ENCODE measurements at places on chromosomes 4 and X.

- DNase-seq, result peak; percentile 27
These were observed 46.4 kb downstream of the PRPS1 start for GRCh38 chrX:107674480-107675364.

- no peak for DNase-seq
These were observed 43.9 kb downstream of the ZNF280C start for GRCh38 chrX:130224810-130225209.

- DNase-seq, result no peak
These were observed 283.6 kb downstream of the CFAP299 start for GRCh38 chr4:80619070-80619674.

DNA sequence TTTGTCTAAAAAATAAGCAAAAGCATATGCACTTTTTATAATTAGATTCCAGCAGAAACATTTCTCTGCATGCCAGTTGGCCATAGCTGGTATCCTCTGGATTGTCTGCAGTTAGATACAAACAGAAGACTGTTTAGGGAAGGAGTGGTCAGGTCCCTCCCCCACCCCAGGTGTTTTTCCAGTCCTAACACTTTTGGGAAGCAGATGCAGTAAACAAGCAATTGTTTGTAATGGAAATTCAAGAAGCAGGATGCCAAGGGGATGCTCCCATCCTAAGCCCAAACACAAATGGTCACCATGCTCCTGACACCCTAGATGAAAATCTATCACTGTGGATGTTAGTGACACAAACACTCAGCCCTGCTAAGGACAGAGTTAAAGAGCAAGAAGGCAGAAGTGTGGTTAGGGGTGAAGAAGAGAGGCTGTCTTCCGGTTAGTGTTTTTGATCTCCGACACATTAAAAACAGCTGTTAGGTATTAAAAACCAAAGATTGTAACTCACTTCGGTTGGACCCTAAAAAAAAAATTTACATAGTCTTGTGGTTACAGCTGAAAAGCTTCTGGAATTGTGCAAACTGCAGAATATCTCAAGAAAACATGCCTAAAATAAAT, 7.9 kb downstream of the LEF1 start:
- no peak for DNase-seq

- no peak for DNase-seq
These were observed 113.5 kb upstream of the TMEM164 start for GRCh38 chrX:109889289-109890006.

- DNase-seq, result no peak
These were observed 13.6 kb upstream of the NAT8L start for GRCh38 chr4:2045518-2045951.

- no peak for DNase-seq
These were observed 240.6 kb downstream of the AFAP1 start for GRCh38 chr4:7699031-7699430.

DNA sequence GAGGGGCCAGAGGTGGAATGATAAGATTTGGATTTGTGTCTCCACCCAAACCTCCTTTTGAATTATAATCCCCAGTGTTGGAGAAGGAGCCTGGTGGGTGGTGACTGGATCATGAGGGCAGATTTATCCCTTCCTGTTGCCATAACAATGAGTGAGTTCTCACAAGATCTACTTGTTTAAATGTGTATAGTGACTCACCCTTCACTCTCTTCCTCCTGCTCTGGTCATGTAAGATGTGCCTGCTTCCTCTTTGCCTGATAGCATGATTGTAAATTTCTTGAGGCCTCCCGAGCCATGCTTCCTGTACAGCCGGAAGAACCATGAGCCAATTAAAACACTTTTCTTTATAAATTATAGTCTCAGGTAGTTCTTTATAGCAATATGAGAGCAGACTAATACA, 348.6 kb downstream of the AR start:
- DNase-seq, result no peak

DNA sequence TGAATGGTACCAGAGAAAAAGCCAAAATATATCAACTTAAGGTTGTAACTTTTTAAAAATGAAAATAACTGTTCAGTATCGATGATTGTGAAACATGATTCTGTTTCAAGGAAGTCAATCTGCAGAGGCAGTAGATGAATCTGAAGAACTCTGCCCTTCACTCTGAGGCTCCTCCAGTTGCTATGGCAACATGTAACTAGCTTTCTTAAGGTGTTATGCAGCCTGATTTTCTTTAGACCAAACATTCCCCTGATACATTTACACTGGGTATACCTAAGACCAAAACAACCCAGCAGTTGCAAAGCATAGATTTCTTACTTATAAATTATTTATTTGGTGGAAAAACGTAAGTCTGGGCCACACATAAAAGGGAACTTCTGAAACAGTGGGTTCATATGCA, 133.6 kb upstream of the RASGEF1B start:
- DNase-seq, result no peak

GRCh38 chr4:106369456-106370060, 980 bp upstream of the GIMD1 start:
- DNase-seq, result peak; percentile 20

DNA sequence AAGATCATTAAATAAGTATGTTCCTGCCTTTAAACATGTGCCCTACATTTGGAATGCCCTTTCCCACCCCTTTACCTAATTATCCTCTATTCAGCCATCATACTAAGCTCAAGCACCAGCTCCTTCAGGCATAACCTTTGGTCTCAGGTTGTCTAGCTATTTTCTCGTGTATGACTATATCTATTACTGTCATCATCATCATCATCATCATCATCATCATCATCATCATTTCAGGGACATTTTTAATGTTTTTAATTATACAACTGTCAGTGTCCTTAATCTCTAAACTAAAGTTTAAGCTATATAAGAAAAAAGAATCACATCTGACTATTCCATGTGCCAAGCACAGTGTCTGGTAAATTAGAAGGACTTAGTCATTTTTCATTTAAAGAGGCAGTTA, 214.6 kb upstream of the CTSO start:
- no peak for DNase-seq

- no peak for DNase-seq
These were observed 65.3 kb downstream of the NYX start for GRCh38 chrX:41512394-41512793.

DNA sequence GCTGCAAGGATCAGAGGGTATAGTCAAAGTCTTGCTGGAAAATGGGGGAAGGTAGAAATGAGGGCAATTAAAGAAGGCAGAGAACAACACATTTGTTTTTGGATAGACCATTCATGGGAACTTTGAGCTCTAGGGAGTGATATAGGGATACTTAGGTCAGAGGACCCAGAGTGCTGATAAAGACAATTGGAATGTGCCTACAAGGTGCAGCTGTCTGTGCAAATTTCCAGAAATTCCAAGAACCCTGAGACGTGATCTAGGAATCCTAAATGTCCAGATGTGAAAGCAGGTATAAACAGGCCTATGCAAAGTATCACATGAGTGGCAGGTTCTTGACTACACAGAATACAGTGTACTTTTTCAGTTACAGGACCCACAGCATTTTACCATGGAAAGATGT, 24.2 kb downstream of the FNIP2 start:
- no peak for DNase-seq

DNA sequence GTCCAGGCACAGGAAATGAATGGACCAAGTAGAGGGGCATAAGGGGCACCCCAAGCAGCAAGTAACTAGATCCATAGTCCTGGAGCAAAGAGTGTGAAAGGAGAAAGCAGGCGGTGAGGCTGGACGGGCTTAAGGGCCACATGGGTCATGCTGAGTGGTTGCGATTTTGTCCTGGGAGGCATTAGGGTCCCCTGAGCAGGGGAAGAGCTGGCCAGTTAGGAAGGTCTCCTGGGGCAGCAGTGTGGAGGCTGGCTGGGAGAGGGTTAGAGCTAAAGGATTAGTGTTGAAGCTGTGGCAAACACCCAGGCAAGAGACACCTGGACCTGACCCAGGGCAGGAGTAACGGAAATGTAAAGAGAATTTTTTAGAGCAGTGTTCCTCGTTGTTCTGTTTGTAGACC, 26.5 kb downstream of the MYOZ2 start:
- no peak for DNase-seq

DNA sequence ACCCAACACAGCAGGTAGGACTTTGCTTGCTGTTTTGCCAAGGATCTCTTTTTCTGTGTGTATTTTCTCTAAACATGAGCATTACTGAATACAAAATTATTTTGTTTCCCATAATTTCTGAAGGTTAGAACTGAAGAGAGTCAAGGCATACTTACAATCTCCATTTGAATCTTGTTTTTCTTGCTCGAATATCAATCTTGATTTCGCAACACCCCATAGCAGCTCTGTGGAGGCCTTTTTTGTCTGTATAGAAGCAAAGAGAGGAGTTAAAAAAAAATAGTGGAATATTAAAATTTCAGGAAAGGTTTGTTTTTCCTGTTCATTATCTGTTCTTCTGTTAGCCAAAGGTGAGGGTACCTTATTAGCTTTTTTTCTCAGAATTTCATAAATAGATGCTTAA, 92.9 kb downstream of the TNIP2 start:
- DNase-seq, result no peak

DNA sequence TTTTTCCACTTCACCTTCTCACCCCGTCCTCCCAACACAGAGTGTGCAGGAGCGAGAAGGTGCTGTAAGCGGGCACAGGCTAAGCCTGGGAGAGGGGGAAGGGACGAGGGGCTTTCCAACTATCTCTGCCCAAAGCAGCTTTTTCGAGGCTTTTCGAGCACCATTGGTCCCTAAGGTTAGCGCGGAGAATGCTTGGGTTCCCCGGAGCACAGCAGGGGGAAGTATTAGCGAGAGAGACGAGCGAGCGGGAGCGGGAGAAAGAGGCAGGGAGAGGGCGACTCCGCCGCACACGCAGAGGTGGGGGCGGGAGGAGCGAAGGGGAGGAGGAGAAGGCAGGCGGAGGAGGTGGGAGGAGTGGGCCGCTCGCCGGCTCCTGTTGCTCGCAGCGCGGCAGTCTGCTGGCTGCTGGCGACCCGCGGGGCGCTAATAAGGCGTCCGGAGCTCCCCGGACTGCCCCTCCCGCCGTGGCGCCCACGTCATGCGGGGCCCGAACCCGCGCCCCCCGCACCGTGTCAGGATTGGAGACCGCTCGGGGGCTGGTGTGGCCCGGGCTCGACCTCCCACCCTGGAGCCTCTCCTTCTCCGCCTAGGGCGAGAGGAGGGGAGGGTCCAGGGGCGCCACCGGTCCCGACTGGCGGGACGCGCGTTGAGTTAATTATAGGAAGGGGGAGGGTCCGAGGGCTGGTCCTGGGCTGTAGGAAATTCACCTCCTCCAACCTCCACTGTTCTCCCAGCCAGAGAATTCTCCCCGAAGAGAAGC, at the start of gene ADAMTS3:
TSS of gene ADAMTS3 (minus strand) at position 263 of the 760 bp plus-strand sequence. CDS start 459 bp downstream, outside the sequence.
- peak; percentile 24 for DNase-seq

DNA sequence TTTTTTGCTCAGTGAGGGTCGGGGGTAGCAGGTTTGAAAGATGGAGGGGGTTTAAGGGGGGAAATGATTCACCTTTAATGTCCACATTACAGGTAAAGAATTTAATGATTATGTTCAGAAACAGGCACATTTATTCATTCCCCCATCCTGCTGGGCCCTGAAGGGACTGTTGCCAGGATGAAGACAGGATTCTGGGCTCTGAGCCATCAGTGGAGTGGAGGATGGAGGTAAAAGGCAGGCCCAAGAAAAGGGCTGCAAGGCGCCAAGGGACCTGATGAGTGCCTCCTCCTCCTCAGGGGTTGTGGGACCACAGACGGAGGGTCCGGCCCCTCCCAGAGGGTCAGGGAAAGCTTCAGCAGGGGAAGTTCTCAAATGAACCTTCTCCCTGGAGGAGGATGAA, 40.4 kb upstream of the PROM1 start:
- no peak for DNase-seq

Measured in activated T-cell treated with anti-CD3 and anti-CD28 coated beads, Interleukin-2, amount 50 U/mL, for 48 hours (primary cell).